Endothelial cell (in vitro differentiated cells): ENCODE measurements at places on chromosomes 4 and X. TPM values are rescaled to one million over a fixed set of nuclear protein-coding genes. Genes with fewer than 3 reads are reported as not detected.

DNA sequence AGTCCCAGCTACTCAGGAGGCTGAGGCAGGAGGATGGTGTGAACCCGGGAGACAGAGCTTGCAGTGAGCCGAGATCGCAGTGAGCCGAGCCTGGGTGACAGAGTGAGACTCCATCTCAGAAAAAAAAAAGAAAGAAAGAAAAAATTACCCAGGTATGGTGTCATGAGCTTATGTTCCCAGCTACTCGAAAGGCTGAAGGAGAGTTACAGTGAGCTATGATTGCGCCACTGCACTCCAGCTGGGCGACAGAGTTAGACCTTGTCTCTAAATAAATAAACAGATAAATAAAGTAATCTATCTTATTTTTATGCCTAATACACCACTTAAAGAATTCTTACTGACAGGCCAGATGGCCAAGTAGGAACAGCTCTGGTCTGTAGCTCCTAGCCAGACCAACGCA lies 73.0 kb downstream of the SLC39A8 start:
- peaks cover 27% of the 10 kb centered on the region for H3K4me1 ChIP-seq
- DNase-seq, result no peak
- H3K27me3 ChIP-seq, result peaks cover 3% of the 10 kb centered on the region
- no peak overlapping the region for H3K4me3 ChIP-seq
- peaks cover 50% of the 10 kb centered on the region for H3K36me3 ChIP-seq

- DNase-seq, result no peak
- peaks cover 12% of the 10 kb centered on the region for H3K36me3 ChIP-seq
- no peaks in the 10 kb centered on the region for H3K27me3 ChIP-seq
- peaks cover 17% of the 10 kb centered on the region for H3K4me1 ChIP-seq
- H3K4me3 ChIP-seq, result no peak overlapping the region
These were observed 62.8 kb downstream of the DHX15 start for GRCh38 chr4:24521544-24521943.

DNA sequence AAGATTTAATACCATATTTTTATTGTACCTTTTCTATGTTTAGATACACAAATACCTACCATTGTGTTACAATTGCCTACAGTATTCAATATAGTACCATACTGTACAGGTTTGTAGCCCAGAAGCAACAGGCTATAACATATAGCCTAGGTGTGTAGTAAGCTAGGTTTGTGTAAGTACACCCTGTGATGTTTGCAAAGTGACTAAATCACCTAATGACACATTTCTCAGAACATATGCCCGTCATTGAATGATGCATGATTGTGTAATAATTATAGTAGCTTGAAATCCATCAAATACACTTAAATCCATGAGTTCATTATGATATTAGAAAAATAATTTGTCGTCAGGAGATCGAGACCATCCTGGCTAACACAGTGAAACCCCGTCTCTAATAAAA lies 30.8 kb downstream of the GAB3 start:
- H3K4me1 ChIP-seq, result peaks cover 16% of the 10 kb centered on the region
- no peaks in the 10 kb centered on the region for H3K27me3 ChIP-seq
- H3K36me3 ChIP-seq, result no peaks in the 10 kb centered on the region
- H3K27ac ChIP-seq, result no peak overlapping the region

DNA sequence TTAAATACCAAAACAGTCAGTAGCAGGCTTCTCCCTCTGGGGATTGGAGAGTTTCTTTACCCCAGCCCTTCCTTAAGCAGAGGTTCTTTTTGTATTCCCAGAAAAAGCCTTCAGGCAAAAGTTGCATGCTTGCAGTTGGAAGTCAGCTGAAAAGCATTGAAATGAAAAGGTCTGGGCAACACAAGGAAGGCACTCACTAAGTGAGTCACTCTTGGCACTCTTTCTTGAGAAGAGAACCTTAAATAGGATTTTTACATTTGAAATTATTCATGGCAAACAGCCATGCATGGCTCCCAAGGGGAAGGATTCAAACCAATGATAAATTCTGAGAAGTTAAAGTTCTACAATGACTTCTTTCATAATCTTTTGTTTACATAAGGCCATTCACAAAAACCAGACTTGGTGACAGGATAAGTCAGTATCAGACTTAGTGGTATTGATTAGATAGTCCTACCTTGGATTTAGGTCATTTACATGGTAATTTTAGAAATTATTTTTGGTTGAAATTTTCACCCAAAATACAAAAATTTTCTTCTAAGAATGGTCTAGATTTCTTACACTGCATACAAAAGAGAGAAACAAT lies 2068.9 kb downstream of the PCDH7 start:
- H3K27me3 ChIP-seq, result no peaks in the 10 kb centered on the region
- no peak overlapping the region for H3K27ac ChIP-seq
- DNase-seq, result no peak
- no peaks in the 10 kb centered on the region for H3K4me1 ChIP-seq
- no peaks in the 10 kb centered on the region for H3K36me3 ChIP-seq
- no peak overlapping the region for H3K4me3 ChIP-seq

DNA sequence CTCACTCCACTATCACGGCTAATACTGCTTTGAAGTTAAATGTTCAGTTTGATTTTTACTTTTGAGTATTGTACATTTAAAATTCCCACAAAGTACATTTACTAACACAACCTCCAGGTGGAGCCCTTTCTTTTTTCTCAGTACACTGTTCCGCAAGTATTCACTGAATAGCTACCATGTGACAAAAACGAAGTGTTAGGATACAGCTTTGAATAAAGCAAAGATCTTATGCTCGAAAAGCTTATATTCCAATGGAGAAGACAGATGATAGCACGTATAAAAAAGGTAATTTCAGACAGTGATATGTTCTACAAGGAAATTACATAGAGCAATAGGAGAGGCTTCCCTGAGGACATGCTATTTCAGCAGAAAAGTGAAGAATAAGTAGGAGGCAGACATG lies 60.7 kb upstream of the ABCG2 start:
- H3K27ac ChIP-seq, result no peak overlapping the region
- no peak overlapping the region for H3K4me3 ChIP-seq
- H3K4me1 ChIP-seq, result peaks cover 5% of the 10 kb centered on the region
- peaks cover 2% of the 10 kb centered on the region for H3K27me3 ChIP-seq

DNA sequence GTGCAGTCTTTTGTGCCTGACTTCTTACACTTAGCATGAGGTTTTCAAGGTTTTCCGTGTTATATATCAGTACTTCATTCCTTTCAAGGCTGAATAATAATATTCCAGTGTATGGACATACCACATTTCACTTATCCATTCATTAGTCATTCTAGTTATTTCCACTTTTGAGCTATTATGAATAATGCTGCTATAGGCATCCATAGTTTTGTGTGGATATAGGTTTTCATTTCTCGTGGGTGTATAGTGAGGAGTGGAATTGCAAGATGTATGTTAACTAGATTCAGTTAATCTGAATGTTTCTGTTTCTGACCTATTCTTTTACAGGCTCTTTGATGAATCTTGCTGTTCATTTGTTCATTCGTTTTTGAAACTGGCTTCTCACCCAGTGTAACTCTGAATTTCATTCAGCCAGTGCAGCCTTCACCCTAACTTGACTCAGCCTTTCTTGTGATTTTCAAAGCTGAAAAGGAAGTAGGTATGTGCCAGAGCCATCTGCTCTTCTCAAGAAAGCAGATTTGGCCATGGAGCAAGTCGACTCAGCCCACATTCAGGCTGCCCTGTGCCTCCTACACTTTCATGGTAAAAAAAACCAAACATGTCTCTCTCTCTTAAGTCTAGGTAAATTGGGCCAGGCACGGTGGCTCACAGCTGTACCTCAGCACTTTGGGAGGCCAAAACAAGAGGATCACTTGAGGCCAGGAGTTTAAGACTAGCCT lies 56.3 kb upstream of the NOCT start:
- H3K36me3 ChIP-seq, result no peaks in the 10 kb centered on the region
- H3K27me3 ChIP-seq, result peaks cover 6% of the 10 kb centered on the region
- peaks cover 5% of the 10 kb centered on the region for H3K4me1 ChIP-seq
- DNase-seq, result no peak
- no peak overlapping the region for H3K27ac ChIP-seq
- no peak overlapping the region for H3K4me3 ChIP-seq

The CLIC2 gene
- not detected for total RNA-seq

The GC gene
- total RNA-seq, result 0.23 TPM

The ZXDB gene
- total RNA-seq, result 7.5 TPM
